Stimulated activated CD8-positive, alpha-beta memory T cell treated with anti-CD3 and anti-CD28 coated beads, Interleukin-15, amount 100 ng/mL, for 1 hour (primary cell): ENCODE measurements at places on chromosomes 13 and 19.

- DNase-seq: no peak
Observed at GRCh38 chr19:13053761-13054625, 48.7 kb downstream of the LYL1 start.

- no peak for DNase-seq
Observed at GRCh38 chr13:59691501-59692066, 472.1 kb downstream of the DIAPH3 start.

DNA sequence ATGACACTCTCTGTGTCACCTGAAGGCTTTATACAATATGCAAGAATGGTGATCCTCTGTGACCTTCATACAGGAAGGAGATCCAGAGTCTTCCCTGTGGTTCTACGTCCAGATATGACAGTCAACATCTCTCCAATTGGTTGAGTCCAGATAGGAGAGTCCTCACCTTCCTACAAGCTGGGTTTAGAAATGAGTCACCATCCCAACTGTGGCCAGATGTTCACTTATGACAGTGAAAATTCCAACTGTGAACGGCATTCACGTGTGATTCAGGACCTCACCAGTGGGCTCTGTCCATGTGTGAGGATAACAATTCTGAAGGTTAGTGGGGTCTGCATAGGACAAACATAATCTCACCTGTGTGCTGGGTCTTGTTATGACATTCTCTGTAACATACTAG lies 52.5 kb upstream of the ZNF728 start:
- DNase-seq: no peak

DNA sequence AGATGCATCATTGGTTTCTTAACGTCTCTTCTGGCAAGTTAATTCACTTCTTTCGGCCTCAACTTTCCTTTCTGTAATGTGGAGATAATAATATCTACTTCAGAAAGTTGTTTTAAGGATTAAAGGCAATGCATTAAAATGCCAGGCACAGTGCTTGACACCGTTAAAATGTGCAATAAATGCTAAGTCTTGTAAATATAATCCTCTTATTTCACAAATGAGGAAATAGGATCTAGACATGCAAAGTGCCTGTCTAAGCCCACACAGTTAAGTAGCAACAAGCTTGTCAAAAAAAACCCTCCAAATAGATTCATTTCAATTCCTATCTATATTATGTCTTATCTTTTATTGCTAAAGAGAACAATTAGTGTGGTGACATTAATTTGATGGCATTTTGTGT lies 86.4 kb upstream of the TSC22D1 start:
- DNase-seq: no peak

DNA sequence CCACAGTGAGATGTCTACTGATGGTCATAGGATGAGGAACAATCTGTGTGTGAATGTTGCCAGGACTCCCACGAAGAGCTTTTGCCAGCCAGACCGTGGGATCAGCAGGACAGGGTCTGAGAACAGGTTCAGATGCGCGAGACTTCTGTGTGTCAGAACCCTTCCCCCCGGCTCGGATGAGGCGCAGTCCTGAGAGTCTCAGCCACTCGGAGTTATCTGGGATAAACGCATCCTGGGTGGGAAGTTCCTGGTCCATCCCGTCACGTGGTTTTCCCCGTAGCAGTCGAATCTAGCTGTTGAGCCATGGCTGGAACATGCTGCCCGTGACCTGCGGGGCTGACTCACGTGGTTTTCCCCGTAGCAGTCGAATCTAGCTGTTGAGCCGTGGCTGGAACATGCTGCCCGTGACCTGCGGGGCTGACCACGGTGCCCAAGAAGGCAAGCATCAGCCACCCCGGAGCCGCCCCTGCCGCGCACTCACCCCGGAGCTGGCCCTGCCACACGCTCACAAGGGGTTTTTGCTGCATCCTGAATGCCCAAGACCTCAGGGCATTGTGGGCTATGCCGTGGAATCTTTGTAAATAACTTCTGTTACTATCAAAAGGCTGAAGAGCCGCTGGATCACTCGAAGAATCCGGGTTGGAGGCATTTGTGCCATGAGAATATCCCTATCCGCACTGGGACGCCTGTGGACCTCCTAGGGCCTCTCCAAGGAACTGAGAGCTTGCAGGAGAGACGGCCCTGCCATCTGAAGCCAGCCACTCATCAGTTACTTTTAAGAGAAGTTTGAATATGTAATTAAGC lies 130.8 kb upstream of the MCF2L start:
- DNase-seq: no peak
